ENCODE measurements at places on chromosomes 3 and 15.

DNA sequence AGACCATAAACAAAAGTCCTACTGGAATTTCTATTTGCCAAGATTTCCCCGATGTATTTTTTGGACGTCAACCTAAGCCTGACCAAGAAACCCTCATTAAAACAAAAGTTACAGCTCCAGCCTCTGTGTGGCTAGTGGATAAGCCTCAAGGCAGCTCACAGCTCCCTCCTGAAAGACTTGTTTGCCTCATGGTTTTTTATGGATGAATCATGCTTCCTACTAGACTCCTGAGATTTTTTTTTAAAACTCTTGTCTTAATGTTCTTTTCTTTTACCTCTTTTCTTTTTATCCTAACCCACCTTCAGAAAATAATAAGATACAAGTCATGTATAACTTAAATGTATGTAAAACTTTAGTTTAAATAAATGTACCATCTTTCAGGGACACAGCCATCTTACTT is 52.4 kb downstream of the SUCNR1 start:
- DNase-seq, result no peak

DNA sequence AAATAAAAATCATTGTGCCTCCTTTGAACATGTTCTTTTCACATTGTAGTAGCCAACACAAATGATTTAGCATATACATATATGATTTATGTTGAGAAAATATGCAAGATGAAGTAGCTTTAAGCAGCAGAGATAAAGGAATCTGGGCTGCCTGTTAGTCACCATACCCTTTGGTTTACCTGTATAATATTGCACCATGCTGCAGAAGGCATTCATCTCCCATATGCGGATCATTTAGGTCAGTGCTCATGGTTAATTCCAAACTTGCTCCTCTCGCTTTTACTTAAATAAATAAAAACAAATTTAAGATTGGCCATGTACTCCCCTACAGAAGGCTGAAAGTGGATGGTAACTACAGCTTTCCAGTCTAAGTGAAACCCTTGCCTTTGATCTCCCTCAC is 86.7 kb upstream of the TBL1XR1 start:
- DNase-seq, result no peak

DNA sequence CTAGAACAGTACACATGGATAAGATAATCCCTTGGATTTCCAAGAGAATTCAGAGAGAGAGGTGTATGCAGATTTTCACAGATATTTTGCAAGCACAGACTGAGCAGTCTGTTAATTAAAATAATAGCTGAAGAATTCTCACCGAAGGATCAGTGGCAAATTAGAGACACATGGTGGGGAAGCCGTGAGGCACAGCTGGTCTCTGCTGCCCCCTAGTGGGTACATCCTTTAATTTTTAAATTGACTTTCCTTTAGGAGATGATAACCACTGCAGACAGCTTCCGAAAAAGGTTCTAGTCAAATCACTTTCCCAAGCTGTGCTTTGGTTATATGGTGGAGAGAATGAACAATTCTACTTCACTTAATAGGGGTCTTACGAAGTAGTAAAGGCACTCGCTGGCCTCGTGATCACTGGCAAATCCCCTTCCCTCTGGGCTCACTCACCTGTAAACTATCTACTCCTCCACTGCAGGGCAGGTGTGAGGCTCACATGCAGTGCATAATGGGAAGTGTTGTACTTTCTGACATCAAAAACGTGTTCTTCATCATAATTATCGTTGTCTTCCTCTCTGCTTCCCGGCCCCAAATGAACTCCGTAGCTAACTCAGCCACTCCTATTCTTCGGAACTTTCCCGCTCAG is 19.5 kb downstream of the MESD start:
- peak; percentile 19 for DNase-seq

- DNase-seq, result no peak
Measured at GRCh38 chr3:26015752-26016151, 225.9 kb downstream of the OXSM start.

DNA sequence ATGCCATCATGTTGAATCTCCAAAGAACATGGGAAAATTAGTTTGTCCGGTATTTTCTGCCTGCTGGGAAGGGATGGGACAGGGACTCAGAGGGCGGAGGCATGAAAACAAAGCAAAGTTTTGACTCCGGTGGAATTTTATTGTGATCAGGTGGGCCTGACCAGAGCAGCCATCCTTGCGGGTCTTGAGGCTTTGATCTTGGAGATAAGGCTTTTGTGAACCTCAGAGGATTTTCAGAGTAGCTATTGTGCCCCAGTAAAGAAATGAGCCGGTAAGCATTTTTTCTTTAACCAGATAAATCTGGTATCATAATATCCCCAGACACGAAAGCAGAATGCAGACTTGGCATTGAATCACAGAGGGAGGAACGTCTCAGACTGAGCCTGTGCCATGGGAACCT is 99.4 kb upstream of the TNIK start:
- DNase-seq, result no peak

- no peak for DNase-seq
Measured at GRCh38 chr3:71131375-71132314, 451.9 kb downstream of the FOXP1 start.

DNA sequence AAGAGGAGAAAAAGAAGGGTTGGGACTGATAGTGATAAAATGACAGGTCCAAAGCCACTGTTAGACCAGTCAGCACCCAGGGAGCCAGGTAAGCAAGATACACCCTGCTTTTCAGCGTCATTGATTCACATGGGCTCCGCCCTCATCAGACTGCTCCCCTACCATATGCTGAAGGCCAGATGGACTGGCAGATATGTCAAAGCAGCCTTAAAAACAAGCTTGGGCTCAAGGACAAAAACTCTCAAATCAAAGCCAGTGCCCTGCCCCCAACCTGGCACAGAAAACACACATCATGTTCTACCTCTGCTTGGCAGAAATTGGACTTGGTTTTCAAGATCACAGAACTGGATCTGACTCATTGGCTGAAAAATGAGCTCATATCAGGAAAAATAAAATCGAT is 33.4 kb downstream of the SH3BP5 start:
- DNase-seq, result no peak

DNA sequence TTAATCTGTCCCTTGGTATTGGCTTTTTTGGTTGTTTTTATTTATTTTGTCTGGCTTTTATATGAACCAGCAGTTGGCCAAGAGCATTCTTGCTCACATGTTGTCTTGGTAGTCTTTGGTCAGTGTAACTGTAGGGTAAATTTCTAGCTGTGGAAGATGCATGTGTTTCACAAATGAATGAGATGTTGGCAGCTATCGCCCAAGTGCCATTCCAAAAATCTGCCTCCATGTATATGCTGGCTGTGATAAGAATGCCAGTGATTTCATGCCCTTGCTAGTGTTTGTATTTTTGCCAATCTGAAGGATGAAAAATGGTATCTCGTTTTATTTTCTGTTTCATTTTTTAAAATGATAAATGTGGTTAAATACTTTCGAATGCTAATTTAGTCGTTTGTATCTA is 50.1 kb downstream of the TLNRD1 start:
- DNase-seq, result no peak

- no peak for DNase-seq
Measured at GRCh38 chr3:104696470-104696869, 670.2 kb upstream of the ALCAM start.

- DNase-seq, result peak; percentile 88
Measured at GRCh38 chr3:142866841-142867631, 21.8 kb downstream of the PCOLCE2 start.

DNA sequence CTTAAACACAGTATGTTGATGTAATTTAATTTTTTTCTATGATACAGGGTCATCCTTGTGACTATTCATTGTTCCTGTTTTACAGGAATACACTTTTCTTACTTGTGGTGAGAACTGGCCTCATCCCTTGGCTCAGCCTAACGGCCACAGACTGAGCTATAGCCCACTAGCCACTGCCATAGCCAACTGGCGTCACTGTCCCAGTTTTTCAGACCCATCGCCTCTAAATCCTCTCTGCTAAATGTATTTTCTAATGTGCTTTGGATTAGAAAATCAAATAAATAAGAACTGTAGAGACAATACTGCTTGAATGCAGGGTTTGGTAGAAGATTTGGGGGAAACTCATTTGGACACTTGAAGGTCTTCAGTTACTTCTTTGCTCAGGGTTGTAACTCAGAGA is 113.1 kb downstream of the TIGIT start:
- DNase-seq, result no peak

- DNase-seq, result no peak
Measured at GRCh38 chr3:170553788-170554757, 31.8 kb downstream of the SLC7A14 start.

- no peak for DNase-seq
Measured at GRCh38 chr3:1531981-1532380, 439.2 kb downstream of the CNTN6 start.
